Stimulated activated effector memory CD8-positive, alpha-beta T cell treated with anti-CD3 and anti-CD28 coated beads, Interleukin-12 subunit alpha, Interleukin-12 subunit beta, amount 100 ng/mL, for 72 hours (primary cell): ENCODE measurements at places on chromosomes 4 and X.

GRCh38 chr4:134762053-134762452, 560.5 kb upstream of the PABPC4L start:
- no peak for DNase-seq

DNA sequence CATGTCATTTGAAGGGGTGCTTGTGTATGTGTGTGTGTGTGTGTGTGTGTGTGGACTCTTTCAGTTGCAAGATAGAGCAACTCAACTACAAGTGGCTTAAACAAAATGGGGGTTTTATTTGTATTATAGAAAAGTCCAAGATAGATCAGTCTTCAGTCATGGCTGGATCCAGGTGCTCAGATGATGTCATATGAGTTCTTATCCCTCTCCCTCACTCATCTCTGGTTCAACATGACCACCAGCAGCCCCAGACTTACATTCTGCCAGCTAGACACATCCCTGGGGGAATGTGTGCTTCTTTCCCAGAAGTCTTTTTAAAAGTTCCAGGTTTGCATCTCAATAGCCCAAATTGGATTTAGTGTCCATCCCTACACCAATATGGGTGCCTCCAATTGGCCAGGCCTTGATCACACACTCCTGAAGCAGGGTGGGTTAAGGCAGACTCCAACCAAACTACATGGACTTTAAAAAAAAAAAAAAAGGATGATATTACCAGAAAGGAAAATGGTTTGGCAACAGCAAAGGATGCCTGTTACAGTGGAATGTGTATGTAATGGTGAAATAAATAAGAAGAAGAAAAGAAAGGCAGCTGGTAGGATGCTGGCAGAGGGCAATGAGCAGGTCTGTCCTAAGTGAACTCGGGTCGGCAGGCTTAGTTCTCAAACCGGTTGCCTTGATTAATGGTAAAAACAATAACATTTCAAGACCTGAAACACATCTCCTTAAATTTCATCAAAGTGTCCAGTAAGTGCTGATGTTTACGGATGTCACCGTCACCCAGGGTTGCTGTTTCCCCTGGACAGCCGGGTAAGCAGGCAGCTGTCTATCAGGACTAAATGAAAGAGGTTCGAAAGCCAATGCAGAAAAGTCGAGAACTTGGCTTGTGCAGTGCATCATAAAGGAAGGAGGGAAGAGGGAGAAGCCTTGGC, 107.7 kb downstream of the SMIM20 start:
- no peak for DNase-seq

DNA sequence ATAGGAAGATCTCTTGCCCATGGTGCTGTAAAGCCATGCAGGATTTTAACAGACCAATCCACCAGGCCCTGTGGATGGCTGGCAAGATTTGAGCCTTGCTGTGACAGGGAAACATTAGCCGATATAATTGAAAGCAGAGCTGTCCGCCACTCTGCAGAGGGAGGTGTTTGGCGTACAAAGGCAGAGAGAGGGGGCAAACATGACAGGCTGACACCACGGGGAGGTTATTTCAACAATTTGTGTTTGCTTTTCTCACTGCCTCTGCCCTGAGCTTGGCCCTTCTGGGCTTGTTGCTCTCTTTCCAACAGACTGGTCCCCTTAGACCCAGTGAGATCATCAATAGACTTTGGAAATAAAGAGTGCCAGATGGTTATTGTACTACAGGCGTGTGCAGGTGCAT, 59.4 kb downstream of the CLNK start:
- no peak for DNase-seq

DNA sequence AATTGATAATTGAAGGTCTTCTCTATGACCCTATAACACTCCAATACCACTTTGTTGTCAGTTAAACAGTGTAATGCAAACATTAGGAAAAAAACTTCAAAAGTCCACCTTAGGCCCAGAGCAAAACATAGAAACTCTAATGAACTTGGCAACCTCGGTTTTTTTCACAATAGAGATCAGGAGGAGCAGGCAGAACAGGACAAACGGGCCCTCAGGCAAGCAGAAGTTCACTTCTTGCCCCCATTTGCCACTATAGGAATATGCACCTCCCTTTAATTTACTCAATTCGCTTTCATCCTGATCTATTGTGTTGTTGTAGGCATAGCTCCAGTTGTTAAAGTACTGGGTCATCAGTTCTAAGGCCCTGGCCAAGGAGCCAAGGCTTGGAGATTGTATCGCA, 18.2 kb downstream of the ACOX3 start:
- no peak for DNase-seq

DNA sequence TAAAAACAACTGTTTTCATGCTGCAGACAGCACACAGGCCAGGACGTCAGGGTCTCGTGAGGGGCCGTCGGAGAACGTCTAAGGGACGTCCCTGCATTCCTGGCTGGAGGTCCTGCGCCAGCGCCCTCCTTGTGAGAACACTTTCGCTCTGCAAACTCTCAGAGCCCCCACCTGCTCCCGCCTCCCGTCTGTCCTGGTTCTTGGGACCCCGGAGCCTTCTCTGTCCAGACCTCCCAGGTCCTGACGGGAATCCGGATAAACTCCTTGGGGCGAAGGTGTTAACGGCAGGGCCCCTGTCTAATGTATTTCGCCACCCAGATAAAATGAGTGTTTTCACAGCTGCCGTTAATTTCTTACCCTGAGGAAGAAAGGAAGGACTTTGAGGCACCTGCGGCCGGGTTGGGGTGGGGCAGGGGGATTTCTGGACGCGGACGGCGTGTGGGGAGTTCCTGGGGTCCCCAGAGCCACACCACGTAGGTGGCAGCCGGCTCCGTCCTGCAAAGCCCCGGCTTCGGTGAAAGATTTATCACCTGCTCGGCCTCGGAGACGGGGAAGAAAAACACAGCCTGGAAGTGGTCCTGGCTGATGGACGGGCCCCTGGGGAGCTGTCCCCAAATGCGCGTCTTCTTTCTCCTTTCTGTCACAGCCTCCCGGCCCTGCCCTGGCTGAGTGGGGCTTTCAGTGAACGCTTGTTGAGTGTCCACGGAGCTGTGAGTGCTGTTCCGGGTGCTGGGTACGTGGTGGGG, 35.1 kb upstream of the PPP2R3B start:
- DNase-seq = no peak

DNA sequence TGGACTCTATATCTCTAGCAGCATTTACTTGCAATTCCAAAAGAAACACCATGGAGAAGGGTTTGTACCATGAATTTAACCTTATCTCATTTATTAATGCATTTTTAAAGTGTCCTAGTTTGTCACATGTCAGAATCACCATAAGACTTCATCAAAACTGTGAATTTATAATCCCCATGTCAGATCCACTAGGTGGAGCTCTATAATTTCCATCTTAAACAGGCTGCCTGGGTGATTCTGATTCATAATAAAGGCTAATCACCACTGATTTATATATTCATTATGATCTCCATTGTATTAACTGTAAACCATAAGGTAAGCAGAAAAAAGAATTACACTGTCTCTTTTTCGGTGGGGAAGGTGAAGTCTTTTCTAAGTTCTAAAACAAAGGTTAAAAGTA, 4.0 kb downstream of the TCEAL2 start:
- DNase-seq = no peak

DNA sequence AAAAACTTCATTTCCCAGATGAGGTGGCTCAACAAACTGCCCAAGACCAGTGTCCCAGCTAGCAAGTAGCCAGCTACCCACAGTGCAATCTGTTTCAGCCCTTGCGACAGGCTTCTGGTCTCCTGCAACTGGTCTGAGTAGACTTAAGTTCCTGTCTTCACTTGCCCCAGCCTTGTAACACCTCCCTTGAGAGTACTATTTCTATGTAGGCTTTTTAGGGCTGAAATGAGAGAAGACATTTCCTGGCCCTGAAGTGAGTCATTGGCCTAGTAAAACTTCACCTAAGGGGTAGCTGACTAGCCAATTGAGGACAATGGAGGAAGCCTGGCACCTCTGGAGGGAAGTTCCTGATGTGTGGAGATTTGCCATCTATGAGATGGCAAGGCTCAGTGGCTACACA, 80.1 kb upstream of the STIM2 start:
- no peak for DNase-seq

DNA sequence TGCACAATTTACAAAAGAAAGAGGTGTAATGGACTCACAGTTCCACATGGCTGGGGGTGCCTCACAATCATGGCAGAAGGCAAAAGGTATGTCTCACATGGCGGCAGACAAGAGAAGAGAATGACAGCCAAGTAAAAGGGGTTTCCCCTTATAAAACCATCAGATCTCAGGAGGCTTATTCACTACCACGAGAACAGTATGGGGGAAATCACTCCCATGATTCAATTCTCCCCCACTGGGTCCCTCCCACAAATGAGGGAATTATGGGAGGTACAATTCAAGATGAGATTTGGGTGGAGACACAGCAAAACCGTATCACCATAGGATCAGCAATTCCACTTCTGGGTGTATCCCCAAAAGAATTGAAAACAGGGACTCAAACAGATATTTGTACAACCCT, 97.5 kb upstream of the STX18 start:
- DNase-seq = no peak

- no peak for DNase-seq
These were observed 13.0 kb upstream of the PLAC1 start for GRCh38 chrX:134671294-134671693.

DNA sequence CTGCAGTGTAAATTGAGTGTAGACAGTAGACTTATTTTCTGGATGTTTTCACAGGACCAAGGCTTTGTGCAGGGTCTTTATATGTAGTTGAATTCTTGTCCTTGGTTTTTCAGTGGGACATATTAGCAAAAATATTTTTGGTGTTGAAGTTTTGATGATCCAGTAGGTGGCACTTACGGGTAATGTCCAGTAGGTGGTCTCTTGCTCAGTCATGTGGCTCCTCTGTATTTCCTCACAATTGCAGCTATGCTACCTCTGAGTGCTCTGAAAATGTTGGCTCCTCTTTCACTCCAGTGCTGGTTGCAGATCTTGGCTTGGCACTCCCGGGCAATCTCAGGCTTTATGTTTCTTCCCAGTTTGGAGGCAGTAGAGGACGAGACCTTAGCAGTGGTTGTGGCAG, 419.8 kb upstream of the AMOT start:
- no peak for DNase-seq

GRCh38 chr4:101349801-101350064, 2.4 kb upstream of the PPP3CA start:
- DNase-seq = no peak

- DNase-seq = no peak
These were observed 36.8 kb downstream of the RTL5 start for GRCh38 chrX:72094894-72095293.

GRCh38 chr4:131644619-131645018, 1504.5 kb upstream of the PCDH10 start:
- DNase-seq = no peak

DNA sequence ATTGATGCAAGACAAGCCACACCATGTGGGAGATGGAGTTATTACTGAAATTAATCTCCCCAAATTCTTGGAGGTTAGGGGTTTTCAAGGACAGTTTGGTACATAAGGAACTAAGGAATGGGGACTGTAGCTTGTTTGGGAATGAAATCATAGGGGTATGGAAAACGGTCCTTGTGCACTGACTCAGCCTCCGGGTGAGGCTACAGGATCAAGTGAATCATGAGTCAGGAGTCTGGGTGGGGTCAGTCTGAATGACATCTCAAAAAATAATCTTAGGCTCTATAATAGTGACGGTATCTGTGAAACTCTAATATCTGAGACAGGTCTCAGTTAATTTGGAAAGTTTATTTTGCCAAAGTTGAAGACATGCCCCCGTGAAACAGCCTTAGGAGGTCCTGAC, 128.5 kb upstream of the CYSLTR1 start:
- no peak for DNase-seq

DNA sequence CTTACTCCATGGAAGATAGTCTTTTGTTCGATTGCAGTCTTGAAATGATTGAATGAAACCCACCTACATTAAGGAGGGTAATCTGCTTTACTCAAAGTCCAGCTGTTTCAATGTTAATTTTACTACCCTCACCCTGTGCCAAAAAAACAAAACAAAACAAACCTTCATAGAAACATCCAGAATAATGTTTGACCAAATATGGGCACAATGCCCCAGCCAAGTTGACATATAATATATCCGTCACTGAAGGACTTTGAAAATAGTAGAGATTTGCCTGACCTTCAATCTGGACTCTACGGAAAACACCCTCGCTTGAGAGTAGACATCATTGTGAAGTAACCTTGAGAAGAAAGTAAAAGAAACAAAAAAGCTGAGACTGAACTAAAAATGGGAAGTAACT, 550.5 kb upstream of the SMIM31 start:
- DNase-seq = no peak

DNA sequence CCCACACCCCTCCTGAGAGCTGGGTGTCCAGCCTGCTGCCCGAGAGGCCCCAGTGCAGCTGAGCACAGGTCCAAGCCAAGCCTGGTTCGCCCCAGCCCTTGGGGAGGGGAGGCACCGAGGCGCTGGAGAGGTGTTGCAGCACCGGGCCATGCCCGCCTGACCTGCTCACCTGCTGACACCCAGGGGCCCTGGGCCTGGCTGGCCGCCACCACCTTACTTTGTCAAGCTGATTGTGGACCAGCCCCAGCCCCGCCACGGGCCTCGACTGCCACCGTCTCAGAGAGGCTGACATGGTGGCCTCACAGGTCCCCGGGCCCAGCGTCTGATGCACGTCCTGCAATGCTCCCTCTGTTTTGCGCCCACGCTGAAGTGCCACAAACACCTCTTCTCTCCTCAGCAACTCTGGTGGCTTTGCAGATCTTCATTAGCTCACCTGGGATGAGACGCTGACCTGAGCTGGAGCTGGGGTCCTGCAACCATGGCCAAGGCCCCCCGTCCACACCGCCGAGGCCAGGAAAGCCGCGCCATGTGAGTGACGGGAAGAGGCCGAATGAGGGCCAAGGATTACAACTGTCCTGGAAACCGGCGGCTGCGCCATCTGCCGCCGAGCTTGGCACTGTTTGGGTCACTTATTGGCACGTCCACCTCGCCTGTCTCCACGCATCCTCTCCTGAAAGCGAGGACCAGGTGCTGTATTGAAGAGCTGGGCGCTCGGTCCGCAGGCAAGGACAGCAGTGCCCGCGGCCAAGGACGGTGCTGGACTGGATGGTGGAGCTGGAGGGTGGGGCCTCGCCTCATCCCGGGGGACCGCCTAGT, 7.6 kb downstream of the CPLX1 start:
- no peak for DNase-seq

DNA sequence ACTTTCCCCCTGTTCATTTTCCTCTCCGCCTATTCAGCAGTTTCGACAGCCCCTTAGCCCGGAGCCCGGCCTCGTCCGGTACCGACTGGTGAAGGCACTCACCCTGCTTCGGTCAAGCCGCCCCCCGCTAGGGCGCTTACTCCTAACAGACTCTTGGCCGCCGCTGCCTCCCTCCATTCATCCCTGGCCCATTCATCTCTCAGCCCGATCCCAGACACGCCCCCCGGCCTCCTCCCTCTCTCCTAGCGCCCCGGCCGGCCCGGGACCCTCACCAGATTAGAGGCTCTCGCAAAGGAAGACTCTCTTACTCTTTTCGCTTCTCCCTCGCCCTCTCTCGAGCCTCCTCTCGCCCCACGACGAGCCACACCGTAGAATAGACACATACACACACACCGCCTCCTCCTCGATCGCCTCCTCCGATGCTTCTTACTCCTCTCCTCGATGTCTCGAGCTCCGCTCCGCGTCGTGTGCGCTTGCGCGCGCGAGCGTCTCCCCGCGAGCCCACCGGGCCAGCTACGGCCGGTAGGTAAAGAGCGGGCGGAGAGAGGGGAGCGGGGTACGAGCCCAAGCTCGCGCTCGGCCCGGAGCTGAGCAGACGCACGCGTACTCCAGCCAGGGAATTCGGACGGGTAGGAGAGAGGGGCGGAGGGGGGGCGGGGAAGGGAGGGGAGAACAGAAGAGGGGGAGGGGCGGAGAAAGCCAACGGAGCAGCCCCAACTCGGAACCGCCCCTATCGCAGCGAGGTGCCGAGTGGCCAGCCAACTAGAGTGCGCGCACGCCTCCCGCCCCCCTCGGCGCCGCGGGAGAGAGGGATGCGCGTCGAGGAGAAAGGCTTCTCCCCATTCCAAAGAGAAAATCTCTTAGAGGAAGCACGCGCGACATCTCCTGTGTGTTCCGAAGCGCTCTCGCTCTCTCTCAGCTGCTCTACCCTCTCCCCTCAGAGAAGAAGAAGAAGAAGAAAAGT, at the start of gene WNK3:
WNK3 (minus strand) TSS at position 633 of the 964 bp plus-strand sequence.
- peak; percentile 2 for DNase-seq
